ENCODE measurements at places on chromosomes 5 and 9.

- no peak for DNase-seq
Observed at GRCh38 chr9:107229241-107229741, 53.8 kb upstream of the RAD23B start.

GRCh38 chr9:104872656-104873488 lies 55.1 kb downstream of the ABCA1 start:
- no peak for DNase-seq

DNA sequence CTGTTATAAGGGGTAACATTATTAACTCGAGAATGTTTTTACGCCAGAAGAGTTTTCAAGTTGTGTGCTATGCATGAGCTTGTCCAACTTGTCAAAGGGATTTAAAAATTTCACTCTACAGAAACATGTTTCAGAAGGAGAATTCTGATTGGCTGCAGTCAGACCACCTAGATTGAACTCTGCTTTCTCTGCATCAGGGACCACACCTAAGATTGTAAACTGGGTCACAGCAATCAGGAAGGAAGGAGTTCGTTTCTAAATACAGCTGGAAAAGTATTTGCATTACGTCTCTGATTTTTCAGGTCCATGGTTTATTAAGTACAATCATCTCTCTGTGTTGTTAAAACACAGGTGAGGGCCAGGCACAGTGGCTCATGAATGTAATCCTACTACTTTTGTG lies 5.8 kb downstream of the GLRX start:
- DNase-seq, result no peak

DNA sequence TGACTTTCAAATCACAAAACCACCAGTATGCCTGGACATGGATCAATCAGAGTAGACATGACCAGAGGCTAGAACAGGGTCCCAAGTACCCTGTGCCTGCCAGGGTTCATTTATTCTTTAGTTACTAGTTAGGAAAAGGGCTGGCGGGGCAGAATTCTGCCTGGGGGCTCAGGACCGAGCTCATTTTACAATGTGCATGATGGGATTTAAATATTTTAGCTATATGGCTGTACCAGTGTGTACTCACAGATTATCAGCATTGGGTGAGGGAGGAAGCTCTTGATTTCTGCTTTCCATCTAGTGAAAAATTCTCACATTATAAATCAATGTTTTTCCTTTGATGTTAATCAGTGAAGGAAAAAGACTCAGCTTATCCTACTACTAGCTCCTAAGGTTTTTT lies 1511.1 kb downstream of the EFNA5 start:
- no peak for DNase-seq

DNA sequence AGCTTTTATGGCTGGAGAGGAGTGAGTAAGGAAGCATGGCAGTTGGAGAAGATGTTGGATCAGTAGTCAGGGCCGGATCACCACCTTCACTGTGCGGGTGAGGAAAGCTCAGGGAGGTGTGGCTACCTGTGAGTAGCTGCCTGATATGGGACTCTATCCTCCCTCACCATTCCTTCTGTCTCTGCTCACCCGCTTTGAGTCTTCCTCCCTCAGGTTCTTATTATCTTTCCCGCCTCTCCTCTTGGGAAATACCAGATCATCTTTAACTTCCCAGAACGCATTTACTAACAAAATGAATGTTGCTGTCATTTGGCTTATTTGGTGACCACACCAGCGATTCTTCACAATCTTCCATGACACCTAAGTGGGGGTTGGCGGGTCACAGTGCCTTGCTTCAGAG lies 140.7 kb upstream of the GPR151 start:
- no peak for DNase-seq

- no peak for DNase-seq
Observed at GRCh38 chr9:134691695-134692572, 50.3 kb downstream of the COL5A1 start.

- DNase-seq, result no peak
Observed at GRCh38 chr9:22030101-22030598, 21.0 kb upstream of the CDKN2B start.

GRCh38 chr5:54820346-54821134 lies 164.9 kb downstream of the ESM1 start:
- no peak for DNase-seq

DNA sequence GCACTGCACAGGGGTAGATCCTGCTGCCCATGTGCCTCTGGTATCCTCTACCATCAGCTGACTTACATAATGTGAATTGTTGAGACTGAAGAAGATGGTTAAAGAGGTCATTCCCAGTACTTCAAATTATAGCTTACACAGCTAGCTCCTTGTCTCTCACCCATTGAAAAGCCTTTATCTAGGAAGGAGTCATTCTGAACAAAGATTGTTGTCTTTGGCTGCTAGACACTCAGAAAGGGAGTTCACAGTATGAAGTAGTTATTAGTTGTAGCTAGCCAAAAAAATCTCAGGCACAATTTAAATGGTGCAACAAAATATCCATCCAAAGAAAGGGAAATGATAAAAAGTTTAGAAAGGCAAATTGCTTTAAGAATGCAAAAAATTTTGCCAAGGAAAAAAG lies 102.0 kb upstream of the NREP start:
- DNase-seq, result no peak

GRCh38 chr9:5562806-5563416 lies 52.6 kb downstream of the PDCD1LG2 start:
- no peak for DNase-seq

GRCh38 chr5:52856564-52856963 lies 68.8 kb downstream of the ITGA1 start:
- DNase-seq, result no peak

DNA sequence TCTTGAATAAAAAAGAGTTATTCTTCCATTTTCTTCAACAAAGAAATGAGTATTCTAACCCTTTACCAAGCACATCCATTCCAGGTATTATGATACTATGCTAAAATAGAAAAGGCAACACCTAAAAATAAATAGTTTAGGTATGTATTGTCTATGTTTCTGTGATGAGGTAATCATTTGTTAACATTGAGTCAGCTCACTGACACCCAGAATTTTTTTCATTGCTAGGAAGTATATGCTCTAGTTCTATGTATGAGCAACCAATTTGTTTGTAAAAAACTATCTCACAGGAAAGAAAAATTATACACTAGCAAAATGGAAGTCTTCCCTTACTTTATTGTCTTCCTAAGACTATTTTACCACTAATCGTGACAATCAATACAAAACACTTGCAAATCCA lies 615.6 kb upstream of the GRIN3A start:
- DNase-seq, result no peak

DNA sequence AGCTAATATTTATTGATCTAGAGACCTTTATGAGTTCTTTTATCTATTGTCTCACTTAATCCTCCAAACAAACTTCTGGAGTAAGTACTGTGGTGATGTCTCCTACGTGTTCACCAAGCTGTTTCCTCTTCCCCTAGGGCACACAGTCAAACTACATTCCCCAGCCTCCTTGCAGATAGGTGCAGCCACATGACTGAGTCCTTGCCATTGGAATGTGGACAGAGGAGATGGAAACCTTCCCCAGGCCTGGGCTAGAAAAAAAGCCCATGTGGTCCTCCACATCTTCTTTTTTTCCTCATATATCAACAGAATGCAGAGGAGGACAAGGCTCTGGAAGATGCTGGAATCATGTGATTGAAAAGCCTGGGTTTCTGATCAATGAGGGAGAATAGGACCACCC lies 88.0 kb downstream of the ANKRD55 start:
- DNase-seq, result no peak

DNA sequence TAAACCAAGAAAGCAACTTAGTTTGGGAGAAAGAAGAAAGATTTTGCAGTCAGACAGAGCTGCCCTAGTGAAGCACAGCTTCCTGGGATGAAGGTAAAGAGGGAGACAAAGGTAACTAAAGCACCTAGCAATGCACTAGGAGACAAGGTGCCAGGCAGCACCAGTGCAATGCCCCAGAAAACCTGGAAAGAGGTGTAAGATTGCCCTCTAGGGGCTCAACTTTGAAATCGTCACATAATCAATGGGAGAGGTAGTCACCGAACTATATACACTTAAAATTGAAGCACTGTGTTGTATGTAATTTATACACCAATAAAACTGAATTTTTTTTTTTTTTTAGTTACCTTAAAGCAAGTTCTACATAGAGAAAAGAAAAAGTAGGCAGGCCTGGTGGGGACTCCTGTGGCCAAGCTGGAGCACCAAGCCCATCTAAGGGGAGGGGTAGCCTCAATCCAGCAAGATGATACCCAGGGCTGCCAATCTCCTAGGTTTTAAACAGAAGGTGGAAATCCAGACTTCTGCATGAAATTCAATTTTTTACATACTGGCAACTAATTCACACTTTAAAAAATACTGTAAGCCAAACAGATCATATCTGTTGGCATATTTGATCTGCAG lies 48.2 kb downstream of the CDK5RAP2 start:
- DNase-seq, result no peak

DNA sequence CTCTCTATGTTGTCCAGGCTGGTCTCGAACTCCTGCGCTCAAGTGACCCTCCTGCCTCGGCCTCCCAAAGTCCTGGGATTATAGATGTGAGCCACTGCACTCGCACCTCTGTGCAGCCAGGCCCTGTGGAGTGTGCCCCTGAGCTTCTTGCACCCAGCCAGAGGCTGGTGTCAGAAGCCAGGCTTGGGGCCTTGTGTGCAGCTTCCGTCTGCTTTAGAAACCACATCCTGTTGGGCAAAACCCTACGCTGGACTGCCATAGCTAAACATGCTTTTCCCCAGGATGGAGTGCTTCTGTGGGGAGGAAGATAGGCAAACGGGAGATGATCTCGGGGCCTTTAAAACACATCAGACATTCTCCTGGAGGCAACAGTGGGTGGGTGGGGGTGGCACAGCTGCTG lies 40.1 kb downstream of the PRRT1B start:
- DNase-seq, result peak; percentile 55

DNA sequence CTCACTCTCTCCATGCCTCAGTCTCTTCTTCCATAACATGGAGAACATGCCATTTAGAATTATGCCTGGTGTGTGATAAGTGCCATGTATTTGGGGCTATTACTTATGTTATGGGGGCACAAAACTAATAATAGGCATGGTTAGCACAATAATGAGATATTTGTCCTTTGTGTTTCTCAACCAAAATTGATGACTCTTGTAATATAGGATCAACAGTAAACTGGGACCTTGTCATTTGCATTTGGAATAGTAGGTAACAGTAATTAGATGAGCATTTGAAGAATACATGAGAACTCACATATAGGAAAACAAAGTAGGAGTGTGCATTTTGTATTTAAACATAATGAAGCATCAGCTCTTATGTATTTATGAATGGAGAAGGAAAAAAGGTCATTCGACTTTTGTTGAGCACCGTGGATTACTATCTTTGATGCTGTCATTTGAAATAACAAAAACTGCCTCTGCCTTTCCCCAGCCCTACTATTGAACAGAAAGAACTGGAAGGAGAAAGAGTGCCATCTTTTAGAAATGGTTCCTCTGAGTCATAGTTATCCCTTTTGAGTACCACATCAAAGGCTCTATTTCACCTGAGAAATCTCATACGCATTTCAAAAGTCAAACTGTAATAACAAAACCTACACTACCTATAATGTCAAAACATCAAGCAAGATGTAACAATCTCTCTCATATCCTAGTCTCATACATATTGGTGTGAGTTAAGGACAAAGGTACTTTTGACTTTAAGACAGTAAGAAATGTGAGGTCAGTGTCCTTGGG lies 655.2 kb downstream of the PDE4D start:
- no peak for DNase-seq

DNA sequence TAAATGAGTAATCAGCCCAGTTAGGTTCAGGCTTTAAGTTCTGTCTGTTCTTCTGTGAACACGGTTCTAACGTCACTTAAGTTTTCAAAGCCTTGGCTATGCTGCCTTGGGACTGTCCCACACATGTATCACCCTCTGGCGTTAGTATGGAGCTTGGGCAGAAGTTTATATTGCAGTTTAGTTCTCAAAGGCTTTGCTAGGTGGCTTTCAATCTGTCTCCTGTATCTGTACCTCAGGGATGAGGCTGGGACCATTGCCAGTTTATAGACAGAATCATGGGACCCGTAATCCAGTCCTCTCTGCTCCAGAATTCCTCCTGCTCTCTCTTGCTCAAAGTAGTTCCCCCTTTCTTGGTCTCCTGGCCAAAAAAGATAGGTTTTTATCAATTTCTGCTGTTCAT lies 12.1 kb downstream of the C9orf40 start:
- DNase-seq, result no peak

DNA sequence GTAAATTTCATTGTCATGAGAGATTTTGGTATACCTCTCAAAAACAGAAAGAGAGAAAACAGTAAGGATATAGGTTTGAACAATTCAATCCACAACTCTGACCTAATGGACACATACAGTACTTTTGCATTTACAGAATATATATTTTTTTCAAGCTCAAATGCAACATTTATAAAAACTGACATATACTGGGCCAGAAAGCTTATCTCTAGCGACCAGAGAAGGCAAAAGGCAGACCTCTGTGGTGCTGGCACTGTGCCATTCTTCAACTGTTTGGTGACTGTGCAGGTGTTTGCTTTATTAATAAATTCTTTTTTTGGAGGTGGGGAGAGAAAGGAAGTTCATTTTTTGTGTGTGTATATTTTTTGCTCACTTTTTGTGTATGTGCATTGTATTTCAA lies 6.0 kb upstream of the PLAC8L1 start:
- no peak for DNase-seq

DNA sequence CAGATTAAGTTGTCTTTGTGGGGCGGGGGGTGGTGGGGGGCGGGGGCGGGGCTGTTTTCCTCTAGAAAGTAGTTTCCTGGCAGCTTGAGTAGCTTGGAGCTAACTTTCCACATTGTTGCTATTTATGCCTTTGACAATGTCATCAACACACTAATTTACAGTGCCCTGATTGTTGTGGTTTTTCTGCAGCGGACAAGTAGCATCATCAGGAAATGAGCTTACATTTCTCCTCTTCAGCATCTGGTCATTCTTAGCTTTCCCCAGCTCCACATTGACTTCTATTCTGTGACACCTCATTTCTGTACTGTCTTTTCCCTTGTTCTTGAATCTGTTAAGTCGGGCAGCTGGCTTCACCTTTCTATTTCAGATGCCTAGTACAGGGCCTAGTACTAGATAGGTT lies 112.3 kb upstream of the RAD23B start:
- DNase-seq, result no peak

DNA sequence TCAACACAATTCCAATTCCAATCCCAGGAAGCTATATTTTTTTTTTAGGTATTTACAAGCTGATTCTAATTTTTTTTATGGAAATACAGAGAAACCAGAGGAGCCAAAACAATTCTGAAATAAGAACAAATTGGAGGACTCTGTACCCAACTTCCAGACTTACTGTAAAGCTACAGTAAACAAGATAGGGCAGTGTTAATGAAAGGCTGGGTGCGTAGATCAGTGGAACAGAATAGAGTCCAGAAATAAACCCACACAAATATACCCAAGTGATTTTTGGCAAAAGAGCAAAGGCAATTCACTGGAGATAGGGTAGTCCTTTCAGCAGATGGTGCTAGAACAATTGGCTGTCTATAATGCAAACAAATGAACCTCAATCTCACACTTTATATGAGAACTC lies 50.6 kb downstream of the WHRN start:
- DNase-seq, result no peak

- no peak for DNase-seq
Observed at GRCh38 chr5:138870611-138871010, 4.5 kb downstream of the LRRTM2 start.

DNA sequence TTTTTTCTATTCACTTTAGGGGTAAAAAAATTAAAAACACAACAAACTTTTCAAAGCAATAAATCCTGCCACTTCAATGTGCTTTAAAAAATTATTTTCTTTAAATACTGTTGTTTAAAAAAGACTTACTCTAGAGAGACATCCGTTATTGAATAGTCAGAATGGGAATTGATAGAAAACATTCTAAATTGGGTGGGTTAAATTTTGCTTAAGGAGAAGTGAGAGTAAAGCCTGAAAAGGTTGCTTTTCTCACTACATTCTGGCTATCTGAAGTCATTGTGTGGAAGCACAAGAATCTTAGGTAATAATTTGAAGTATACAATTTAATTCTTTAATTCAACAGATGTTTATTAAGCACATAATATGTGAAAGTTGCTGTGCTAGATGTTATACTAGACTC lies 509.3 kb downstream of the NR2F1-AS1 start:
- DNase-seq, result no peak

Data from activated naive CD8-positive, alpha-beta T cell treated with anti-CD3 and anti-CD28 coated beads, Interleukin-2, amount 10 ng/mL, durations not matched to agents 7 days and 5 days (primary cell).